T-helper 17 cell (primary cell): ENCODE measurements at places on chromosomes 3 and 15.

DNA sequence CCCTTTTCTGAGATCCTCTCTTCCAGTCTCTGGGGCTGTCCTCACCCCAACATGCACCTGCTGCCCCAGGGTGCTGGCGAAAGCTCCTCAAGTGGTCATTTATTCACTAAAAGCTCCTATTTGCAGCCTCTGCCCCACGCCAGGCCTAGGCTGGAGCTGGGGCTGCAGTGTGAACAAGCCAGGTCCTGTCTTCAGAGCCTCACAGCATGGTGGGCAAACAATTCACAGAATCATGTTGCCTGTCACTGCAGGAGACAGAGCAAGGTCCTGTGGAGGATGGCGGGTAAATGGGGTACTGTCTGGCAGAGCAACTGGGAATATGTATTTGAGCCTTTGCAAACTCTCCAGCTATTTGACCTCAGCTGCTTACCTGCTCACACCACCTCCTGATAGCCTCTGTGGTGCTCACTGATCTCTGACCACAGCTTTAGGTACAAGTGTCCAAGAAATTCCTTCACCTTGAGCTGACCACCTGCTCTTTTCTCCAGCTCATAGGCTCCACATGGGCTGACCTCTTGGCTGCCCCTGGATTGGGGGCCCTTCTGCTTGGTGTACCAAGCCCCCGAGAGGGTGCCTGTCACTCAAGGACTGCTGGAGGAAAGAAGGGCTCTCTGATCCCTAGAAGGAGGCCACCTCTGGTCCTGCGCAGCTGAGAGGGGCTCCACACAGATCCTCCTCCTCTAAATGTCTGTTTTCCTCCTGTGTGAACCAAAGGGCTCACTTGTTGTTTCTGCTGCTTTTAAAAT lies 35.6 kb downstream of the AMOTL2 start:
- DNase-seq = no peak

- no peak for DNase-seq
Observed at GRCh38 chr15:72271895-72272212, 500 bp downstream of the PARP6 start.

- peak; percentile 53 for DNase-seq
Observed at GRCh38 chr3:39291903-39292329, 12.1 kb upstream of the CX3CR1 start.

- DNase-seq = no peak
Observed at GRCh38 chr3:170145278-170145677, 36.3 kb downstream of the PHC3 start.

- DNase-seq = no peak
Observed at GRCh38 chr15:70703096-70703878, 60.1 kb downstream of the UACA start.

DNA sequence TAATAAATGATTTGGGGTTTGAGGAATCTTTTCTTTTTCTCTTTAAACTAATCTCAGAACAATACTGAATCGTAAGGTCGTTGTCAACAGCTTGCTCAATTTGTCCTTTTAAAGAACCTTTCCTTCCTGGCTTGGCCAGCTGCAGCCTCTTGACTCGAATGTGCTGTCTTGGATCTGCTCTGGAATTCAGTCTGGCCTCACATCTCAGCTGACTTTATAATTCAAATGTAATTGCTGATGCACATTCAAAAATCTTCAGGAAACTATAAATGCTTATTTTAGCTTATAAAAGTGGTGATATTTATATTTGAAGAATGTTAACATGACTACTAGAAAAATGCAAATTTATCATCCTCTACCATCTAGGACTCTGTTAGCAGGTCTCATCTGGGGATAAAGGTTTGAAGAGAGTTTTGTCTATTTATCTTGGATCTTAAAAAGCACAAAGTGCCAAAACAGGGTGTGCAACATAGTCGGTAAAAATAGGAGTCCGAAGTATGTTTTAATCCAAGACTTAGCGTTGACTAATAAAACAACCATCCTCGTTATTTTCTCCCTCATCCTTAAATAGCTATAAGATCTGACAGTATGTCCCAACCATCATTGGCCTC lies 1035.2 kb downstream of the MCTP2 start:
- no peak for DNase-seq

GRCh38 chr15:71489570-71489969 lies 320.8 kb upstream of the NR2E3 start:
- no peak for DNase-seq

DNA sequence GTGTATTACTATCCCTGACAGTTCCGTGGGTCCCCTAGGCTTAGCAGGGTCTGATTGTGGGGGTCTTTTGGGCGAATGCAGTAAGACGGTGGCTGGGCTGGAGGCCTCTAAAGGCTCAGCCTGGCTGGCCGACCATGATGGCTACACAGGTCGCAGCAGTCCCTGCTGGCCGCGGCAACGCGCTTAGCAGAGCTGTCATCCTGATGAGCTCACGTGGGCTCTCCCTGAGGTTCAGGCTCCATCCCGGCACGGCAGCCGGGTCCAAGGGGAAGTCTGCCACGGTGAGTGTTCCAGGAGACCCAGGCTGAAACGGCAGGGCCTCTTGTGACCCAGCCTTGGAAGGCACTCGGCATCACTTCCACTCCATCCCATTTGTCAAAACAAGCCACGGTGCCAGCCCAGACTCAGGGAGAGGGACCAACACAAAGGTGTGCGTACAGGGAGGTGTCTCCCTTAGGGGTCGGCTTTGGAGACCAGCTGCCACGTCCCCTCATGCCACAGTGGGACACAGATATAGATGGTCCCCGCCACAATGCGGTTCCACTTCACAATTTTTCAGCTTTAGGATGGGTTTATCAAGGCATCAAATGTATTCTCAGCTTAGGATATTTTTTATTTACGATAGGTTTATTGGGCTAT lies 101.8 kb downstream of the XXYLT1 start:
- DNase-seq = no peak

DNA sequence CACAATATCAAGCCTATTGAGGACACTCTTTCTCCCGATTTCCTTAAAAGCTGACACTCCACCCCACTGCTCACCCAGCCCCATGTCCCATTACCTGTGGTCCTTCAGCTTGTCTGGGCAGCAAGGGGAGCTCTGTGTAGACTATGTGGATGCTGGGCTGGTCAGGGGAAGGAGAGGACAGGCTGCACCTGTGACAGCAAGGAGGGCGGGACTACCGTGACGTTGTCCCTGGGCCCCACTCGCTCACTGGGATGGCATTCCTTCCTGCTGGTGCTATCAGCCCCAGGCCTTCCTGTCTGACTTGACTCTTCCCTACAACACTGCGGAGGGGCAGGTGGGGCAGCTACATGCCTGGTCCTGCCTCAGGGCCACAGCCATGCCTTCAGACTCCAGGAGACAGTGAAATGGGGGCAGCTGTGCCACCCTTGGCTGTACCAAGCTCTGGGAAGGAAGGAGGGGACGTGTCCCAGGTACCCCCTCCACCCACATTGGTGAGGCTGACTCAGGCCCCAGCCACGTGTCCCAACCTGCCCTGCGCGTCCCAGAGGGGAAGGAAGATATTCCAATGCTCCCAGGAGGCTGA lies at the start of gene TMEM40:
TSS of gene TMEM40 (minus strand) at position 163 of the 583 bp plus-strand sequence. CDS start 9,427 bp downstream, outside the sequence.
- DNase-seq = no peak

GRCh38 chr15:41510728-41511127 lies 2.9 kb downstream of the LTK start:
- no peak for DNase-seq

GRCh38 chr3:188792793-188793192 lies 379.0 kb upstream of the TPRG1 start:
- no peak for DNase-seq

- no peak for DNase-seq
Observed at GRCh38 chr3:65945480-65945879, 93.2 kb downstream of the MAGI1 start.

- DNase-seq = no peak
Observed at GRCh38 chr3:19749448-19750017, 184.5 kb downstream of the EFHB start.

DNA sequence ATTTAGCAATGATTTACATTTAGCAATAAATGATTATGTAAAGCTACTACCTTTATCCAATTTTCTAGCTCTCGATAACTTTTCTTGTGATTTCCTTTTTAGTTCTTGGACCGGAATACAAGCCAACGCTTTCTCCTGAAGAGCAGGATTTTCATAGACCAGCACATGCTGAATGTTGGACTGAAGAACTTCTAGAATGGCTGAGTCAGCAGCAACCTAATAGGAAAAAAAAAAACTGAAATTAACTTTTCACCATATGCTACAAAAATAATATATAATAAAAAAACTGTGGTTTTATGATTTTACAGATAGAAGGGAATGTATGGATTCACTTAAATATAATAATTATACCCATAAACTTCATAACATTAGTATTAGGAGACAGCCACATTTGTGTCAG lies 32.2 kb downstream of the NGLY1 start:
- DNase-seq = no peak

DNA sequence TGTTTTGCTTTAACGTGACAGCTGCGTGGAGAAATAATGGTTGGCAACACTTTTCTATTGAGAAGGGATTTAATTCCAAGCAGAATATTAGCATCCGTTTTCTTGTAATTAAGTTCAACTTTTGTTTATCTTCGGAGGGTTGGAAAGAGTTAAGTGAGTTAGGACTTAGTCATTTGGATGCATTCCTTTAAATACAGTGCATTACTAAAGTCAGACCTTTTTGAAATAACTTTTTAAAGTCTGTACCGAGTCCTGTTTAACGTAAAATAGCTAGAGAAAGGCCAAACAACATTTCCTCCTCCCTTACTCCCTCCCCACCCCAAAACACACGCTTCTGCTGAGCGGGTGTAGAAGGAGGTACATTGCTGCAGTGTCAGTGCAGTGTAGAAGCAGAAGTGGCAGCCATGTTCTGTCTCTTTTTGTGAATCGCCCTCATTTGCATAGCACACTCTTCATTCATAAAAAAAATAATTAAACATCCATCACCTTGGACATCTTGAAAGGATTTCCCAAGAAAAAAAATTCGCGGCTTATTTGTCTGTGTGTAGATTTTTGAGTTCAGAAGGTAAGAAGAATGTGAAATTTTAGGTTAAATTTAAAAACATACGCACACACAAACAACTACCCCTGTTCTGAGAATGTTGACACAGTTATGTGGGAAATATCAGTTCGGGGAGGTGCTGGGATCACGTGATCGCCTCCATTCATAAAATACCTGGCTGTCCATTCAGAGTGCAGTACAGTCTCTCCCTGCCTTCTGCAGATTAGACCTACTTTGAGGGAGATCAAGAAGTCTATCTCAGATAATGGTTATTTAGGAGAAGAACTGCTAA lies 1.6 kb downstream of the SPRED1 start:
- DNase-seq = no peak

GRCh38 chr15:85652457-85652856 lies 142.3 kb downstream of the KLHL25 start:
- no peak for DNase-seq

DNA sequence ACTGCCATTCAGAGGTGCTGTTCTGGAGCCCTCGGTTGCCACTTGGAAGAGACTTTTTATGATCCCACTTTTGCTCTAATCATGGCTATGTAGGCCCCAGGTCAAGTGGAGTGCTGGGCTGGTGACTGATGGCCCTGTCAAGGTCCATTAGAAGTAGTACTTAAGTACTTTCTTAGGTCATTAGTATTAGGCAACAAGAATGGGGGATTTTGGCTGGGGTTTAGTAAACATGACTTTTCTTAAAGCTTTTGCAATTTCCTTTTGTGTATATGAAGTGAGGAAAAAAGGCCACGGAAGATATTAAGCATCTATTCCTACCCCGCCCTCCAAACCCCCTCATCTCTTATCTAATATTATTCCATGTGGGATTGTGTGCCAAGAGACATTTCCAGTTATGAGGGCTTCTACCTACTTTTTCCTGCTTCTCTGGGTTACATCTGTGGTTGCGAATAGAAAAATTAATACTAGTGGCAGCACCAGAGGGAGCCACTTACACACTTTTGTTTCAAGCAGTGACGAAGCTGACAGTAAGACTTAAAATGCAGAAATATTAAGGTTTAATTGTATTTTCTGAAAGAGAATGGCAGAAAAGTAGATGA lies 13.9 kb downstream of the NLGN1 start:
- no peak for DNase-seq

DNA sequence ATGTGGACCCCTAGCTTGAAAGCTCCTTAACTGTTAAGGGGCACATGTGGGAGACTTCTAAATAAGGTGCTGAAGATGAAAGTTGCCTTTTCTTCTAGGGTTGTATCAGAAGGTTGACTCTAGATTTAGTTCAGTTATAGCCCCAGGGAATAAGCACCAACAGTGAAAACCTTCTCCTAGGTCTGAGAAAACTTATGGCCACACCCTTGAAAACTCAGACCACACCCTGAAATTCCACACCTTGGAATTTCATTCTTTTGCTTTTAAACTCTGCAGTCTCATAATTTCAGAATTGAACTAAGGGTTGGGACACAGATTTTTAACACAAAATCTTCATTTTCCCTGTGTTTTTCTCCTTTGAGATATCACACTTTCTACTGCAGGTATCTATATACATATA lies 355.8 kb upstream of the IL12A start:
- DNase-seq = no peak

DNA sequence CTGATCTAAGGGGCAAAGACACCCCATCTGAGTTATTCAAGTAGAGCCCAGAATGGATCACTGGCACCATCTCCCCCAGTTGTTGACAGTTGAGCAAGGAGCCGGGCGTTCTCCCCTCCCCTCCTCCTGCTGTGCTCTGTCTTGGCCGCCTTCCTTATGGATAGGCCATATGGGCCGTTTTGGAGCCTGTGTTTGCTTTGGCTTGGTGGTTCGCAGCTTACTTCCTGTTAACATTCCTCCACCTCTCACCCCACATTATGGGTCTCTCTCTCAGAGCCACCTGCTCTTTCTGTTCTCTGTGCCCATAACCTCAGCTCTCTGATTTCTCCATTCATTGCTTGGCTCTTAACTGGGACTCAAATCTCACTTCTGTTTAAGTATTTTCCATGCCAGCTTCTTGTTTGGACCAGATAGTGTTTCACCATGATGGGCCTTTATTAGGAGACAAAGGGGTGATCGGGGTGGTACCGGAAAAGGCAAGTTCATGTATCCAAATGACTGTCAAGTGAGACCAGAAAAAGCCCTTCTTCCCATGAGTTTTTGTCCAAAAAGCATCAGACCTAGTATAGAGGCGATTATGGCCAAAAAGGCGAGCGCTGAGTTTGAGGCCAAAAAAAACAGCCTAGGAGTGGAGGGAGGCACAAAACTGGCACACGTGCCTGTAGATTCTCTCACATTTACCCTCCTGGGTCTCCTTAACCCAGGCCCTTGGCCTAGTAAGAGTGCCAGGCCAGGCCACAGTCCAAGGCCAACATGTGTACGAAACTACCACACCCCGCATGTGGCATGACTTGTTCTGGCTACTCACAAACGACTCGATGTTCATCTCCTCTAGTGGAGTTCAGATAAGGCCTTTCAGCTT lies 62.6 kb downstream of the DUT start:
- DNase-seq = no peak

DNA sequence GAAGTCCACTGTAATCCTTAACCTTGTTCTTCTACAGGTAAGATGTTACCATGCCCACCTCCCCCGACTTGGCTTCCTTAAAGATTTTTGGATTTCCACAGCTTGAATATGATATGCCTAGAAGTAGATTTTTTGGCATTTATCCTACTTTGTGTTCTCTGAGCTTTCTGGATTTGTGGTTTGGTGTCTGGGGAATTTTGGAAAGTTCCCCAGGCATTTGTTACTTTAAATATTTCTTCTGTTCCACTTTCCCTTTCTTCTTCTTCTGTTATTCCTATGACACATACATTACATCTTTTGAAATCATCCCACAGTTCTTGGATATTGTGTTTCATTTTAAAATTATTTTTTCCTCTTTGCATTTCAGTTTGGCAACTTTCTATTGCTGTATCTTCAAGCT lies 122.1 kb upstream of the TMEM108 start:
- DNase-seq = no peak
